CD8-positive, alpha-beta T cell (primary cell): ENCODE measurements at places on chromosomes 3 and 15.

GRCh38 chr3:187669675-187670504 lies at the start of gene SST:
TSS of gene SST (minus strand) at chr3:187670394. CDS start at chr3:187670291, 103 bp downstream.
- no peak for DNase-seq

DNA sequence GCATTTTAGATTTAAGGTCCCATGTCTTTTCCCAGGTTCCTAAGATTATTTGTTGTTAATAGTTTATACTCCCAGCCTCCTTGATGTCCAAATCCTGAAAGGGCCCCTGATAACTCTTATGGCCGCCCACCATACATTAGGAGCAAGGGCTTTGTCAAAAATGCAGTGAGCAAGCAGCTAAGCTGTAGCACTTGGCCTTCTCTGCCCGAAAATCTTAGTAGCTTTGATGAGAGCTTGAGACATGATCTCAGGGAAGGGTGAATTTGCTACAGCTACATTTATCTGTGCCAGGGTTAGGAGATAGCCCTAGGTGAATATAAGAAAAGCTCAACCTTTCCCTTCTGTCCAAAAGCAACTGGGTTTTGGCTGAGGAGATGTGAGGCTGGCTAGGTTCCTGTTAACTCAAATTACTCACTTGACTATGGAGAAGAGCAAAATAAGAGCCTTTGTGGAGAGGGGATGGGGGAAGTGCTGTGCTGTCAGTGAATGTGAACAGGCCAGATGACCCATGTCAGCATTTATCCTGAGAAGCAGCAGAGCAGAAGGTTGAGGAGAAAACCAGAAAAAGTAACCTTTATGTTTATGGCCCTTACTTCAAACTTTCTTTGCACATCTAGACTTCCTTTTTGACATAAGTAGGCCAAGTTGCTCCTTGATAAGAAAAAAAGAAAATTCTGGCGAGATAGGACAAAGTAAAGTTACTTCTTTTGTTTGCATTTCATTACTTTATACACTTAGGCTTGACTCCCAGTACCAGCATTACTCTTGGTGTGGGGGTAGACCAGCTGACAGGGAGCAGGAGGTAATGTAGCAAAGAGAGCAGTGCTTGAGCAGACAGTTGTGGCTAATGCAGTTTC lies 21.1 kb downstream of the MAPK6 start:
- DNase-seq, result no peak

DNA sequence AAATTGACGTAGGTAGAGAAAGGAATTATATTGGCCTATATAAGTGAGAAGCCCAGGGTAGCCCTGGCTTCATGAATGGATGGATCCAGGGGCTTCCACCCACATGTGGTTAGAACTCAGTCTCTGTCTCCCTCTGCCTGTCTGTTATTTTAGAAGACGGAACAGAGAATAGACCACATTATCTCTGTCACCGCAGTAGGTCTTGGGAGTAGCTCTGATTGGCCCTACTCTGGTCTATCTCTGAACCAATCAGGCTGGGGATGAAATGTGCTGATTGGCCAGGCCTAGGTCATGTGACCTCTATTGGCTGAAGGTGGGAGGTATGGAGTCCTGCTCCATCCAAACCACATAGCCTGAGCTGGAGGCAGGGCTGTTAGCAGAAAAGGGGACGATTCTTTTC lies 143.0 kb upstream of the PRR23C start:
- no peak for DNase-seq

- no peak for DNase-seq
Measured at GRCh38 chr3:170809975-170810357, 60.0 kb downstream of the RPL22L1 start.

- DNase-seq, result no peak
Measured at GRCh38 chr3:29285471-29286071, 4.7 kb downstream of the RBMS3 start.

- DNase-seq, result no peak
Measured at GRCh38 chr3:48022178-48022577, 6.0 kb upstream of the MAP4 start.

DNA sequence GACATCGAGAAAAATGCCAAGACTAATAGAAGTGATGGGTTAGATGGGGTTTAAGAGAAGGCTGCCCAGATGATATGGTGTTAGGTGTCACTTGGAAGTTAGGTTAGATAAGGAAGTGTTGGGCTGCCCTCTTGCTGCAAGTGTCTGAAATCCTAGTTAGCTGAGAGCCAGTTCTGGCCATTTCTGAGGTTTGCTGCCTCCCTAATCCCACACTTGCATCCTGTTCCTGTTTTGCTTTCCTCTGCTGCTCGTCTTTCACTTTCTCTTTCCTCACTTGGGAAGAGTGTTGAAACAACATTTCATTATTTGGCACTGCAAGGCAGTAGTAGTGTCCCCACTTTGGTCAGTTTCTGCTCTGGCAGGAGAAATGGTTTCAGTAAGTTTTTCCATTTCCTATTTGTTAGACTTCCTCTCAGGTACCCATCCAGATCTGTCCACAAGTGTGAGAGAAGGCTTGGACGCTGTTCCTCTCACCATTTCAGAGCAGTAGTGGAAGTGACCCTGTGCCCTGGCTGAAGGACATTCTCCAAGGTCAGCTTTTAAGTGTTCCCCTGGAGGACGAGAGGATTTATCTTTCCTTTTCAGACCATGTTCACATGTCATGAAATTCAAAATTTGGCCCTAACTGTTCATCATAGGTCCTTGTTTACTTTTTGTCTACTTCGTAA lies 93.3 kb downstream of the ADAMTSL3 start:
- no peak for DNase-seq

GRCh38 chr15:98525661-98526001 lies 122.7 kb upstream of the IGF1R start:
- DNase-seq, result no peak

GRCh38 chr3:165389653-165390052 lies 193.5 kb upstream of the SLITRK3 start:
- DNase-seq, result no peak

- no peak for DNase-seq
Measured at GRCh38 chr3:50584391-50584790, 15.1 kb downstream of the HEMK1 start.

DNA sequence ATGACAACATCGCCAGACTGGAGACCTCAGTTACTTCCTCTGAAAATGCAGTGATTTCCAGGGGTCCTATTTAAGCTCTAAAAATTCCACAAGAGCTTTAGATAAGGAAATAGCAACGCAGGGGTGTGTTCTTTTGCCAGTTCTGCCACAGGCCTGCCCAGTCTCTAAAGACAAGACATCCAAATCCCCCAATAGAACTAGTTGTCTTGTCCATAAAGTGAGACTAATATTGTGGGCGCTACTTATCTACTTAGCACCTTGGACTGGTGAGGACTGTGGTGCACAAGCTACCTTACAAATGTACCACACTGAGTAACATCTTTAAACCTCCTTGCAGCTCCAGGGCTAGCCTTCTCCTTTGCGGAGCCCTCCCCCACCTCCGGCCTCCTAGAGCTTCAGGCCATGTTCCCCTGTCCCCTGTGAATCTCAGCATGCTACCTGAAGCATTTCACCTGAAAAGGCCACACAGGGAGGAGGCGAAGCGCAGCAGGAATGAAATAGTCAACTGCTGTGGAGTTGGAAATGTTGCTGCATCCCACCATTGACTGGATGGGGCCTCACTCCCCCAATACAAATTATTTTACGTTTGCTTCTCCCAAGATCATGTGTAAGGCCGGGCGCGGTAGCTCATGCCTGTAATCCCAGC lies 9.6 kb upstream of the LRRC2 start:
- DNase-seq, result no peak

DNA sequence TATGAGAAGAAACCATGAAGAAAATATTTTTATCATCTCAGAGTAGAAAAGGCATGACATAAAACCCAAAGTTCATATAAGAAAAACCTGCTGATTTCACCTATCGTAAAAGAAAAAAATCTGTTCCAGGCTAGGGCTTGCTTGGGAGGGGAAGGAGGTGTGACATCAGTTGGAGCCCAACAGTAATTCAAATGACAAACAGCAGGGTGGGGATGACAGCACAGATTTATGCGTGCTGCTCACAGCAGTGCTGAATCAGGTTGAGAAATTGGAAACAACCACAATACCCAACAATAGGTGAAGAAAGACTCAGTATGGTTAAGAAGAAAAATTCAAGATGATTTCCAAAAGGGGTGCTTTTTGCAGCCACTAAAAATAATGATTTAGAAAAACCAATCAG lies 172.4 kb downstream of the PDE8A start:
- DNase-seq, result no peak

DNA sequence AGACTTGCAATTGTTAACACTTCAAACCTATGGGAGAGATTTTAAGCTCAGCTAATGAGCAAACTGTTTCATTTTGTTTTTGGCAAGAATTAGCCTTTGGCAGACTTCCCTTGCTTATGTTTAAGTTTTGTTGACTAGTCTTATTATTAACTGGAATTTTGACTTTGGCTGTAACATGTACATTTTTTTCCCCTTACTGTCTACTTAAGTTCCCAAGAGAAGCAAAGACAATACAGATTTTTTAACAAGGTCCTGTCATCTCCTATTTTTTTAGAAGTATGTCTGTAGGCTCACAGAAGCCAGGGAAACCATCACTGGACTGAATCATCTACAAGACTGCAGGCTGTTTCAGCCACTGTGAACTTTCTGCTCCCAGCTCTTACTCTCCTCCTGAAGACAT lies 74.3 kb downstream of the DGKG start:
- DNase-seq, result no peak

- DNase-seq, result no peak
Measured at GRCh38 chr3:39124876-39125840, 17.7 kb downstream of the TTC21A start.

- DNase-seq, result no peak
Measured at GRCh38 chr3:128281056-128281455, 127.8 kb downstream of the EEFSEC start.

GRCh38 chr3:172332256-172333041 lies 115.8 kb downstream of the GHSR start:
- DNase-seq, result peak; percentile 65

DNA sequence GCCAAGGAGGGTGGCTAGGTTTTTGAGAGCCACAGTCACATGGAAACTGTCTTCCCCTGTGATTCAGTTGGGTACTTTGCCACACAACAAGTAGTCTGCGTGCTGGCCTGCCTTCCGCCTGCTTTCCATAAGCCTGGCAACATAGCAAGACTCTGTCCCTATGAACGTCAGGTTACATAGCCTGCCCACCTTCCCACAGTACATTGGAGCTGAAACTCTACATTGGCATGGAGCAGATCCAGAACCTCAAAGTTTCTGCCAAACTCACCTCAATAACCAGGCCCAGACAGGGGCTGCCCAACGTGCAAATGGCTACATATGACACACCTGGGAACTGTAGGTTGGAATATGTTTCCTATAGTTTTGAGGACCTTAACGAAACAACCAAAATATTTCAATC lies 140.6 kb upstream of the PRICKLE2 start:
- no peak for DNase-seq

DNA sequence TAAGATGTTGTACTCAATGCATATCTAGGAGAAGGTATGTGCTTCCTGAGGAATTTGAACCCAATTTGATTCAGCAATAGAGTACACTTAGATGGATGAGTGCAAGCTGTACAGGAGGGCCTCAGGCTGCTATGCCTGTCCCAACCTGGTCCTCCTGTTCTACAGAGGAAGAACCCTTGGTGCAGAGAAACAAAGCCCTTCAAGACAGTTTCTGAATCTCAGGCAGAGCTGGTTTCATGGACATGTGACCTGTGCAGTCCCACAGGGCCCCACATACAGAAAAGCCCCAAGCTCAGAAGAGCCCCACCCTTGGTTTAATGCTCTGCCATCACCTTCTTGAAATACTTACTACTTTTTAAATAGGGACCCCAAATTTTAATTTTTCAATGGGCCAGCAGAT lies 15.3 kb downstream of the FOXP1 start:
- DNase-seq, result no peak

- no peak for DNase-seq
Measured at GRCh38 chr3:171094411-171094810, 67.9 kb upstream of the SLC2A2 start.

- DNase-seq, result no peak
Measured at GRCh38 chr15:89436560-89437311, 59.6 kb downstream of the RHCG start.

DNA sequence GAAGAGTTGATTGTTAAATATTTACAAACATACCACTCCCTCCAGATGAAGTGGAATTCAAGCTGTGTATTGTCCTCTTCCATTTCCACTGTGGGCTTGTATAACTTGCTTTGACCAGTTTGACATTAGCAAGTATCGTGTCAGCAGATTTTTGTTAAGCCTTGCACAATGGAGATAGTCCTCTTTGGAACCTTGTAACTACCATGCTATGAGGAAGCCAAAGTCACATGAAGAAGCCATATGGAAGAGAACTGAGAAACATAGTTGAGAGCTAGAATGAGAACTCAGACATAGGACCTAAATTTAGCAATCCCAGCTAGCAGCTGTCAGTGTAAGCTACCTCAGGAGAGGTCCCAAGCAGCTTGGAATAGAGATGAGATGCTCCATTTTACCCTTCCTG lies 889.2 kb downstream of the PDCD6IP start:
- no peak for DNase-seq

DNA sequence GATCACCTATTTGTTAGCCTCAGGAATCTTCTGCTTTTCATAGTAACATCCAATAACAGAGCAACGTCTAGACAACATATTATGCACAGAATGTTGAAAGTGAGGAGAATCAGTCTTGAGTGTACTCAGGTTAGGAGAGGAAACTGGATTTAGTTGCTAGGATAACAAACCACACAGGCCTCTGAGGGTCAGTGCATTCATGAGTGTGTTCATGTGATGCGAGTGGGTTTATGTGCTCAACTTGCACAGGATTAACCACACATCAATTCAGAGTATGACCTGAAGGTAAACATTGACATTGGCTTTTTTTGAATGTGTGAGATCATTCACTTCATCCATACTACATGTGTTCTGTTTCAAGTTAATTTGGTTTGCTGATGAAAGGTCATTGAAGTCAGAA lies 287.6 kb downstream of the DIPK2A start:
- no peak for DNase-seq

DNA sequence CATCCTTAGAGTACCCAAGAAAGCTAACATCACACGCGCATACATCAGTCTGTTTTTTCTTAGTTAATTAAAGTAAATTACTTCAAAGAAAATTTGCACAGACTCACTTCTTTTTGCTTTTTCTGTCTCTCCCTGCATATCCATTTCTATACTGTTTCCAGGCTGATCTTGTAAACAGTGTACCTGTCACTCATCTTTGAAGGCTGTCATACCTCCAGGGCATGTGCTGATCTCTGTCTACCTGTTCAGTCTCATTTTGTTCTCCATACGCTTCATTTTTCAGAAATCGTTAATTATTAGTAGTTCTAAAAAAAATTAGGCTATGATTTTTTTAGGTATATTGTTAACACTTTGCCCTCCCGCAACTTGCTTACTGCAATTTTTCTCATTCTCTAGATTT lies 313.9 kb upstream of the ROBO2 start:
- no peak for DNase-seq

- no peak for DNase-seq
Measured at GRCh38 chr3:82384181-82384580, 622.7 kb upstream of the GBE1 start.

GRCh38 chr3:71972031-71972430 lies 187.1 kb upstream of the PROK2 start:
- no peak for DNase-seq

DNA sequence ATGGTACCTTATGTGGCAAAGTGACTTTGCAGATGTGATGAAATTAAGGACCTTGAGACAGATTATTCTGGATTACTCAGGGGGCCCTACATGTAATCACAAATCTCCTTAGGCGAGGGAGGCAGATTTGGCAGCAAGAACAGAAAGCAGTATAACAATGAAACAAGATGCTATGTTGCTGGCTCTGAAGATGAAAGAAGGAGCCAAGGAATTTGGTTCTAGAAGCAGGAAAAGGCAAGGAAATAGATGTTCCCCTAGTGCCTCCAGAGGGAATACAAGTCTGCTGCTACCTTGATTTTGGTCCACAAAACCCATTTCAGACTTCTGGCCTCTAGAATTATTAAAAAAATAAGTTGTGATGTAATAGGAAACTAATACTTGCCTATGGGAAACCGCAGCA lies 64.5 kb downstream of the PIK3R4 start:
- DNase-seq, result no peak
